Activated naive CD4-positive, alpha-beta T cell (primary cell): ENCODE measurements at places on chromosomes 7 and 10.

- no peak for DNase-seq
Measured at GRCh38 chr10:109664554-109664953, 258.8 kb downstream of the XPNPEP1 start.

- no peak for DNase-seq
Measured at GRCh38 chr7:10838228-10838627, 135.4 kb upstream of the PHF14 start.

DNA sequence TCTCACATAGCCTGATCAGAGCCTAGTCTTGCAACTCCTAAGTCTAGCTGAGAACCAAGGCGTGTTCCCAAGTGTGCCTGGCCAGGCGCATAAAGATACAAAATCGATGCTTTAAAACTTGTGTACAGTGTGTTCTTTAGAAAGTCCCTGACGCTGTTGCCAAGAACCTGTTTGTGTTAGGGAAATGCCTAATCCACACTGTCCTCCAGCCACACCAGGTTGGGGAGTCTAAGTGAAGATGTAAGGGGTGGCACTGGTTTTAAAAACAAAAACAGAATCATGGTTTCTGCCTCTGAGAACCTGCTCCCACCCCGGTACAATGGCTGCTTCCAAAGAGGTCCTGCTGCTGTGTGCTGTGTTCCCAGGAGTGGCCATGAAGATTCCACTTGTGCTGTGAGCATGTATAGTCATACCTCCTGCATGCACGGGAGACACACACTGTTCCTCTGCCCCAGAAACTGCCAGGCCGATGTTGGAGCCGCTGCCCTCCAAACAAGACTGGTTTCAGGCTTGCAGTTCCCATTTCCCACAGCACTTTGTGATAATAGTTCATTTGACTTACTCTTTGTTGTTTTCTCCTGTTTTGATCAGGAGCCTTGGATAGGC, 88.5 kb downstream of the CCNY start:
- no peak for DNase-seq

DNA sequence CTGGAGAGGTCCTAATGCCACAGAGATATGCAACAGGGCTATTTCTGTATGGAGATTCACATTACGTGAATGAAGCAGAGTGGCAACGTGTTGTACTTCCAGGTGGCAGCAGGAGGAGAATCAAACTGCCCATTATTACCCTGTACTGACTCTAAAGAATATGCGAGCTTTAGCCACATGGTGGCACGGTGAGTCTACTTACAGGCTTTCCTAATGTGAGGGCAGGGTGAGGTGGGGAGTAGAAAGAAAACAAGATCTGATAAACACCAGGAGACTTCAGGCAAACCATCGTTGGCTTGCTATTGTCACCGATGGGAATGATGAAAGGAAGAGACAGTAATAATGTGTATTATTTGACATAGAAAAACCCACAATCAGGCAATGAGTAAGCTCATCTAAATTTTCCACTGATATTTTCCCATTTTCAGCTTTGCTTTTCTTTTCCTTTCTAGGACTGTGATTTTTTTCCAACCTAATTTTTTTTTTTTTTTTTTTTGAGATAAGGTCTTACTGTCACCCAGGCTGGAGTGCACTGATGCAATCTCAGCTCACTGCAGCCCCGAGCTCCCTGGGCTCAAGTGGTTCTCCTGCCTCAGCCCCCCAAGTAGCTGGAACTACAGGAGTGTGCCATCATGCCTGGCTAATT, 164.3 kb downstream of the BTAF1 start:
- peak; percentile 1 for DNase-seq

DNA sequence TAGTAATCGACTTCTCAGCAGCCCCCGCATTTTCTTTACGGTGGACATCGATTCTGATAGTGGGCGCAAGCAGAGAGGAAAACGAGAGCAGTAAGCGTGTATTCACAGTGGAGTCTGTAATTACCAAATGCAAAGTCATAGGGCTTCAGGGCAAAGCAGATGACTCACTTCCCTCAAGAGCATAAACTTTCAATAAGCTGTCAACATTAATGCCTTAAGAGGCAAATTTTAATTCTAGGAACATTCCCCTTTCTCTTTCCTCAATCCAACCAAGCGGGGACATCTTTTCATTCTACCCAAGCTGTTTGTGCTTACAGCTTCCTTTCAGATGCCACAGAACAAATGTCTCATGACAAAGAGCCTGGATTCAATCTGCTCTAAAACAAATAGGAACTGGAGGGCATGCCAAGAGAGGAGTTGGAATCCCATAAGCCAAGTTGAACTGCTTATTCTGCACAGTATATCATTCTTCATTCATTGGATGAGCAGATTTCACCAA, 48.6 kb downstream of the MALSU1 start:
- DNase-seq, result no peak

GRCh38 chr7:85600395-85600794, 413.5 kb upstream of the SEMA3D start:
- DNase-seq, result no peak

GRCh38 chr10:31771331-31771831, 157.2 kb downstream of the ARHGAP12 start:
- DNase-seq, result no peak

- no peak for DNase-seq
Measured at GRCh38 chr10:535952-536351, 153.5 kb downstream of the DIP2C start.

- DNase-seq, result no peak
Measured at GRCh38 chr7:116588225-116588624, 63.4 kb downstream of the CAV1 start.

DNA sequence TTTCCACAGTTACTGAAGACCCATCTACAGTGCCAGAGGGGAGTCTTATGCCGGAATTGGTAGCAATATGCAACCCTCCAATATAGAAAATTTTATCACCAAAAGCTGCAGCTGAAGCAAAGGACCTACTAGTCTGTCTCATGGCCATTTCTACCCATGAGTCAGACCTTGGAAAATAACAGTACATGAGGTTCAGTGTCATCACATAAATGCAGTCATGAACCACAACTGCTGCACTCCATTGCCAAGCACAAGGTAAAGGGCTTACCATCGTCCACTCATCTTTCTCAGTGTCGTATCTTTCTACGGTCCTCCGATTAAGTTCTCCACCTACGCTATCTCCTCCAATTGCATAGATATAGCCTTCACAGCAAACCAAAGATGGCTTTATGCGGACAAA, 21.8 kb downstream of the KBTBD2 start:
- no peak for DNase-seq

DNA sequence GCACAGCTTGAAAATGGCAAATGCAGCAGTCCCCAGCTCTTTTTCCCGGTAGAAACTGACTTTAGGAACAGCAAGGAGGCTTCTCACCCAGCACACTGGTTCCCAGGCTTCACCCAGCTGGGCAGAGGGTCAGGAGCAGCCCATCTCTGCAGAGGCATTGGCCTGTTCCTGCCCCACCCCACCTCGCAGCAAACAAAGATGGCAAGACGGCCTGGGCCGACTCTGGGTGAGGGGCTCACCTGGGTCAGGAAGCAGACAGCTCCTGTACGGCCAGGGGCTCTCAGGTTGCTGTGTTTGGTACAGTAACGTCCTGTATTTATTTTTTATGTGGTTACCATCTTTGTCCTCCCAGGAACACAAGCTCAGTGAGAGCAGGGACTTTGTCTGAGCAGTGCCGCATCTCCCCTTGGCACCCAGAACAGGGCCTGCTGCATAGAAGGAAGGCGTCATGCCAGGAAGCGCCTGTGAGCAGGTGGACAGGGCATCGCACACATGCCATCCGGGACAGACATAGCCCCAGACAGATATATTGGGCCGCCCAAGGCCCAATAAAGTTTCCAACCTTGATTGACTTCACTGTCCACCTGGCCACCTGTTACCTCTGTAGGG, 585.0 kb upstream of the FOXK1 start:
- peak; percentile 13 for DNase-seq

DNA sequence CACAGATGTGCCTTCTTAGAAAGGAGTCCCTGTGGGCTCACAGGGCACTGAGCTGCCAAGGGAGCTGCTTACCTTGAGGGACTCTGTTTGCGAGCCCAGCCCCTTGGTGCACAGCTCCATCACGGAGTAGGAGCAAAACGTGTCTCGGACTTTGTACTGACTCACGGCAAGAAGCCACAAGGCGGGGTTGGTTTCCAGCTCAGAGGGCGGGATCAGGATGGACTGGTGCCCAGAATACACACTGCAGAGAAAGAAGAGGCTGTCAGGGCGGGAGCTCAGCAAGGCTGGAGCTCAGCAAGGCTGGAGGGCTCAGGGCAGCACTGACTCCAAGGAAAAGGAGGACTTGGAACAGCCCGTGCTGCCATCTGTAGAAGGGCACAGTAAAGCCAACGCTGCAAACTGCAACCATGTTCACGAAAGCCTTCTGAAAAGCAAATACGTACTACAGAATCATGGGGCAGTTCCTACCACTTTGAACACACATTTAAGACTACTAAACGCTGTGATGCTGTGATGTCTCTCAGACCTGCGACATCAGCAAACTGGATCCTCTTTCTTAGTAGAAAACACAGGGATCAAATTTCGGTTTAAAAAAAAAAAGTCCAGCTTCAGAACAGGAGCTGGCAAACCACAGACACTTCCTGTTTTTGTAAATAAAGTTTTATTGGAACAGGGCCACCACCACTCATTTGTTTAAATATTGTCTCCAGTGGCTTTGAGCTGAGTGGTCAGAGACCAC, 194.3 kb downstream of the ZMYND11 start:
- no peak for DNase-seq

GRCh38 chr10:116848032-116848943, 1.0 kb upstream of the ENO4 start:
- no peak for DNase-seq

DNA sequence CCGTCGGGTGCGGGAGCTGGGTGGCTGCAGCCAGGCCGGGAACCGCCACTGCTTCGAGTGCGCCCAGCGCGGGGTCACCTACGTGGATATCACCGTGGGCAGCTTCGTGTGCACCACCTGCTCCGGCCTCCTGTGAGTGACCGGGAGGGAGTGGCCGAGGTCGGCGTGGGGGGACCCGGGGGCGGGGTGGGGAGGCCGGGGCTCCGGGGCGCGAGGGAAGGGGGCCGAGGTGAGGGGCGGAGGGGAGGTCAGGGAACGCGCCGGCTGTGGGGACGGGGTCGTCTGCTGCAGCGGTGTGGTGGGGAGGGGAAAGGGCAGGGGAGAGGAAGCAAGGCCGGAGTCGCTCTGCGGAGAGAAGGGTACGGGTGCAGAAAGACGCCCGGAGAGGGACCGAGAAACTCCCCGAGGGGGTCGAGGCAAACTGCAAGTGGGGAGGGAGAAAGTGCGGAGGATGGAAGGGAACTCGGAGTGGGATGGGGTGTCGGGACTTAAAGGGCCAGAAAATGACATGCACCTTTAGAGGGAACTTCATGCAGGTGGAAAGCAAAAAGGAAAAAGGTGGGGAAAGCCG, 518 bp downstream of the AGFG2 start:
- DNase-seq, result no peak

- no peak for DNase-seq
Measured at GRCh38 chr10:70668454-70668970, 3.8 kb upstream of the ADAMTS14 start.

- DNase-seq, result no peak
Measured at GRCh38 chr10:49620286-49620810, 6.5 kb downstream of the CHAT start.

DNA sequence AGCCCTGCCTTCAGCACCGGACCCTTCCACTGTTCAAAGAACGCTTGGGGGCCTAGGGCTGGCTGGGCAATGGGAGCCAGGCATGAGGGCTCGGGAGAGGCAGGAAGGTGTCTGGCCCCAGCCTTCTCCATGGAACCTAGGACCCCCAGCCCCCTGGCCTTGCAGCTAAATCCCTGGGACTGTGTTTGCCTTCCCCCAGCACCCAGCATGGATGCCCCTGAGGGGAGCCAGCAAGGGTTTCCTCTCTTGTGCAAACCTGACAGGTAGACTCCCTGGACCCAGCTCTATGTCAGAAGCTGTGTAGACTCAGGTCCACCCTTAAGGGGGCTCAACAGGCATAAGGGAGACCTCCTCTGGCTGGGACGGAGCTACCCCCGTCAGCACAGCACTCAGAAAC, 288.0 kb downstream of the GRID1 start:
- no peak for DNase-seq

GRCh38 chr7:50837965-50838364, 55.3 kb upstream of the GRB10 start:
- DNase-seq, result no peak

- no peak for DNase-seq
Measured at GRCh38 chr7:42185726-42186125, 51.3 kb downstream of the GLI3 start.

DNA sequence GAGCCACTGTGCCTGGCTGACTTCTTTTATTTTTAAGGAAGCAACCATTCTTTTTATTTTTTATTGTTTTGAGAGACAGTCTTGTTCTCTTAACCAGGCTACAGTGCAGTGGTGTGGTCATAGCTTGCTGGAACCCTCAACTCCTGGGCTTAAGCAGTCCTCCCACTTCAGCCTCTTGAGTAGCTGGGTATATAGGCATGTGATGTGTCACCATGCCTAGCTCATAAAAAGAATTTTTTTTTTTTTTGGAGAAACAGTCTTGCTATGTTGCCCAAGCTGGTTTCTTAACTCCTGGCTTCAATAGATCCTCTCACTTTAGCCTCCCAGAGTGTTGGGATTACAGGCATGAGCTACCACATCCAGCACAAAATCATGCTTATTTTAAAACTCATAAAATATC, 5.8 kb downstream of the MCU start:
- no peak for DNase-seq

GRCh38 chr10:88243836-88244730, 339.0 kb downstream of the RNLS start:
- DNase-seq, result no peak
